AG04449 (cell line): ENCODE measurements at places on chromosomes 13 and 19.

DNA sequence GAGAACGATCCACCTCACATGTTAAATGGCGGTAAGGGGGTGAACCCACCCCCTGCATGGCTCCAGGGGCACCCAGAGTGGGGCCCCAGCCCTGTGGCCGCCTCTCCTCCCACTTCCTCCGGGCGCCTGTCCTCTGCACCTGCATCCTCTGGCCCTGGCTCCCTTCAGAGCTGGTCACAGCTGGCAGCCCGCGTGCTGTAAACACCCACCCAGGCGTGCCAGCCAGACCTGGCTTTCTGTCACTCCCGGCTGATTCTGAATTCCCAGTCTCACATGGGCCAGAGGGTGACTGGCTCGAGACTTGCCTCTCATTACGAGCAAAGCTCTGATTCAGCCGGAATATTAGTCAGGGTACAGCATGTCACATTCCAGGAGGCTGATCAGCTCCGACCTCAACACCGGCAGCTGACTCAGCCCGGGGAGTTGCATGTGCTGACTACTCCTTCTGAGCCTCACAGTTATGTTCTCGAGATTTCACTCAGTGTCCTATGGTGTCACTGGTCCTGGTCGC, 75.1 kb downstream of the GNG7 start:
- peak; percentile 88 for DNase-seq

DNA sequence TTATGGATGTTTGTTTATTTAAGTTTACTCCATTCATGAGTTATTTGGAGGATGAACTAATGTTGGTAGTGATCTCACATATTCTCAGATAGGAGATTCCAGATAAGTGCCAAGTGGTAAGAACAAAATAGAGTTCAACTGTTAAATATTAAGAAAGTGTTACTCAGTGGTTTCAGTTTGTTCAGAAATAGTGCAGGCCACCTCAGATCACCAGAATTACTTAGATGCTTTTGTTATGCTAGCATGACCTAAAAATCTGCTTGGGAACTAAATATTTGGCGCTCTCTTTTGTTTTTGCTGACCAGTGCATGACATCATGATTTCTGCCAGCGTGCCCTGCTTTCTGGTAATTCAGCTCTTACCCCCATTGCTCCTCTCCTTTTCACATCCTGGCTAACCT, 15.6 kb downstream of the CLDN10 start:
- no peak for DNase-seq

DNA sequence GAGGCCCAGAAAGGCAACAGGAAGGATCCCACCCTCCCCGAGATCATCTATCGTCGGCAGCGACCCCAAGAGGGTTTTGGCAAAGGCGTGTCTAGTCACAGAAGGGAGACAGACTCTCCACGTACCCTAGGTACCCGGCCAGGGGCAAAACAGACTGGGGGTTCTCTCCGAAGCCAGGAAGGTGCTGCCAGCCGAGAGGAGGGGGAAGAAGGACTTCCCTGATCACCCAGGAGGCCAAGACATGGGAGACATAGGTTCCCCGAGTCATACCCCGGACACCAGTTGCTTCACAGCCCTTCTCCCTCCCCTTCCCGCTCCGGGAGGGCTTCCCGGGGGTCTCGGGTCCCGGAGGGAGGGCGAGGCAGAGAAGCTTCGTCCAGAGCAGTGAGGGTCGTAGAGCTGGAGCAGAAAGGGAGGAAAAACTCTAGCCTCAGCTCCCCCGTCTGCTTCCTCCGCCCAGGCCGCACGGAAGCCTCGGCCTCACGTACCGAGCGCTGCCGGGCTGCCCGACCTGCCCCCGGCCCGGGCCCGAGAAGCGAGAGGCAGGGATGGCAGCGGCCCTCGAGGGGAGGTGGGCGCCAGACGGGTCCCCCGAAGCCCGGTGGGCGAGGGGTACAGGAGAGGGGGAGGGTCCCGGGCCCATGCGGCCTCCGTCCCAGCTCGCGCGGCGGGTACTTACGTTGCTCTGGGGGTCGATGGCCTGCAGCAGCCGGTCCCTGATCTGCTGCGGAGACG, 644 bp downstream of the MED26 start:
- no peak for DNase-seq

- DNase-seq: no peak
These were observed 76.0 kb downstream of the ZDHHC20 start for GRCh38 chr13:21383090-21383489.

GRCh38 chr19:13053238-13053637, 49.4 kb downstream of the LYL1 start:
- DNase-seq: no peak

GRCh38 chr13:91909617-91910016, 511.2 kb downstream of the GPC5 start:
- DNase-seq: no peak

DNA sequence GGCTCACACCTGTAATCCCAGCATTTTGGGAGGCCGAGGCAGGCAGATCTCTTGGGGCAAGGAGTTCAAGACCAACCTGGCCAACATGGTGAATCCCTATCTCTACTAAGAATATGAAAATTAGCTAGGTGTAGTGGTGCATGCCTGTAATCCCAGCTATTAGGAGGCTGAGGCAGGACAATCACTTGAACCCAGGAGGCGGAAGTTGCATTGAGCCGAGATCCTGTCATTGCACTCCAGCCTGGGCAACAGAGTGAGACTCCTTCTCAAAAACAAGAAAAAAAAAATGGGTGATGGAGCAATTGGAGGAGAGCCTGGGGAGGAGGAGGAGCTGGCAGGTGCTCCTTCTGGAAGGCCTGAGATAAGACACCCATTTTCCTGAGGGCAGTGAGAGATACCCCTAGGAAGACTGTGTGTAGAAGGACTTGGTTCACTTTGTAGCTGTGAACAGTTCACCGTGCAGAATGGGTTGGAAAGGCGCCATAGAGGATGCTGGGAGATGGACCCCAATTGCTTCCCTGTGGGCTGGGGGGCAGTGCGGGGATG, 8.7 kb upstream of the CARM1 start:
- no peak for DNase-seq

- no peak for DNase-seq
These were observed 191.8 kb downstream of the PCCA start for GRCh38 chr13:100280681-100281080.

GRCh38 chr19:6739883-6740588, 556 bp downstream of the TRIP10 start:
- no peak for DNase-seq

- no peak for DNase-seq
These were observed 11.9 kb downstream of the CAPS start for GRCh38 chr19:5925830-5926427.

GRCh38 chr13:40670307-40670706, 3.9 kb upstream of the FOXO1 start:
- no peak for DNase-seq

GRCh38 chr13:59954601-59955000, 209.1 kb downstream of the DIAPH3 start:
- DNase-seq: no peak

DNA sequence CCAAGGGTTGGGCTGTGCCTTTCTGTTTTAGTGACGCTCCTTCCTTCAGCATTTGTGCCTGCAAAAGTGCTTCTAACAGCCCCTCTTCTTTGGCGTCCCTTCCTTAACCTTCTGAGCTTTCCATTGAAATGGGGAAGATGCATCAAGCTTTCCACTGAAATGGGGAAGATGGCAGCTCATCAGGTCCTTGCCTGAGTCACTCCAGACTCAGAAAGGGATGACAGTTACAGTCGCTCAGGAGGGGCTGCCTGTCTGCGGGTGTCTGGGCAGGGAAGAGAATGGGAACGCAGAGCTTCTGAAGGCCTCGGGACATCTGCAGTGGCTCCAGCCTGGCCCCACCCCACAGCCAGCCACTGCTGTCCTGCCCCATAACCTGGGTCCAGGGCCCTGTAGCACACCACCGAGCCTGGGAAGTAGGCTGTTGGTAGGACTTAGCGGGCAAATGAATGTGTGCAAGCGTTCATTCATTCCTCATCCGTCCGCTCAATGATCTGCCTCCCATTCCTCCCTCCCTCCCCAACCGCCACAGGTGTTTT, 9.8 kb downstream of the AP1M1 start:
- no peak for DNase-seq

DNA sequence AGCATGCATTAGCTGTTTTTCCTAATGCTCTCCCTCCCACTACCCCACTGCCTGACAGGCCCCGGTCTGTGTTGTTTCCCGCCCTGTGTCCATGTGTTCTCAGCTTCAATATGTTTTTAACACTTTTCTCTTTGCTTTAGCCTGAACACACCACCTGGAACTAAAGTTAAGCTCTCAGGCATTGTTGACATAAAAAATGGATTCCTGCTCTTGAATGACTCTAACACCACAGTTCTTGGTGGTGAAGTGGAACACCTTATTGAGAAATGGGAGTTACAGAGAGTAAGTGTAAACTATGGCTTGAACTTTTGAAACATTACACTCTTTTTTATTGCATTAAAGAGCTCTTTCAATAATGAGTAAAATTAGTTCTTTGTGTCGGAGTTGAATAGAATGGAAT, 70.1 kb downstream of the TDRD3 start:
- DNase-seq: no peak

DNA sequence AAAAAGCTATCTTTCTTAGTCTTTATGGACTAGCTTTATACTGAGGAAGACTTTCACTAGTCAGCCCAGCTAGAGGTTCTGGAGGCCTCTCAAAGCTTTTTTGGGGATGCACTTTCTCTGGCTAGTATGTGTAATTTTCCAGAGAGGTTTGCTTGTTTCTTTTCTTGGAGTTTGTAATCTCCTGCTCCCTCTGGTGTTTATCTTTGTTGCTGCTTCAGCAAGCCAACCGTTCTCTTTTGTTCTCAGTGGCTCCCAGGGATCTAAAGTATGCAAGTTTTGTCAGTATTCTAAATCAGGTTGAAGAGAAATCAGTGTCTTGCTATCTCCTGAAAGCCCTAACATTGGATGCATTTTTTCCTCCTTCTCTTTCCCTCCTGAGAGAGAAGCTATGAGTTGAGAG, 121.1 kb upstream of the MYO16 start:
- DNase-seq: no peak

- no peak for DNase-seq
These were observed 380.8 kb downstream of the LMO7 start for GRCh38 chr13:76016799-76017400.

DNA sequence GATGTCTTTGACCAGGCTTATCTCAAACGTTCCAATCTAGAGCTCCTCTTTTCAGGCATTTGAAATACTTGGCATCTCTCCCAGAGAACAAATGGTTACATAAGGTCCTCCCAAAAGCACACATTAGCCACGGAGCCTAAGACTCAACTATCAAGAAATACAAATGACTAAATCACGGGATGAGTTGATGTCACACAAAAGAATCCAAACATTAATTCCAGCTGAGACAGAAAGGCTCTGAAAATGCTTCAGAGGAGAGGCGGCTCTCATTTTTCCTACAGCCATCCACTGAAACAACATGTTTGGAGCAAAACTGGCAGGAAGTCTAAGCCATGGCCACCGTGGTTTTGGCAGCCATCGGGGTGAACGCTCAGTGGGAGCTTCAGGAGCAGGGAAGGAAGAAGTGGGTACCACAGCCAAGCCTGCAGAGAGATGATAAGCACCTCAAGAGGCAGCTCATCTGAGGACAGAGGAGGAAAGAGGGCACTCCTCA, 122.5 kb downstream of the STK24 start:
- DNase-seq: peak; percentile 76

DNA sequence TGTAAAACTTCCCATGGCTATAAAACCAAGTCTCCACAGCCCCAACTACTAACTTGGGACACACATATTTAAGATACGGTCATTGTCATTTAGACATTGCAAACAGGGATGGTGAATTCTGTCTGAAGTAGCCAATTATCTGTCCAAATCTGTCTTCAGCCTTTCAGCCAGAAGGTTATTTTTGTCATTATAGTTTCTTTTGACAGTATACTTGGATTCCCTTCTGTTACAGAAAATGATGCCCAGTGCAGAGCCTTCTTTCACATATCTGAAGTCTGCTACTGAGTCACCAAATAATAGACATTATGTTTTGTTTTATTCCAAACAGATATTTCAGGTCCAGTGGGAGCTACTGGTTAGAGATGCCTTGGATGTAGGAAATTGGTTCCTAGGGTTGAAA, 452.4 kb upstream of the HTR2A start:
- no peak for DNase-seq

- no peak for DNase-seq
These were observed 1.8 kb downstream of the FGF14 start for GRCh38 chr13:102399791-102400674.

DNA sequence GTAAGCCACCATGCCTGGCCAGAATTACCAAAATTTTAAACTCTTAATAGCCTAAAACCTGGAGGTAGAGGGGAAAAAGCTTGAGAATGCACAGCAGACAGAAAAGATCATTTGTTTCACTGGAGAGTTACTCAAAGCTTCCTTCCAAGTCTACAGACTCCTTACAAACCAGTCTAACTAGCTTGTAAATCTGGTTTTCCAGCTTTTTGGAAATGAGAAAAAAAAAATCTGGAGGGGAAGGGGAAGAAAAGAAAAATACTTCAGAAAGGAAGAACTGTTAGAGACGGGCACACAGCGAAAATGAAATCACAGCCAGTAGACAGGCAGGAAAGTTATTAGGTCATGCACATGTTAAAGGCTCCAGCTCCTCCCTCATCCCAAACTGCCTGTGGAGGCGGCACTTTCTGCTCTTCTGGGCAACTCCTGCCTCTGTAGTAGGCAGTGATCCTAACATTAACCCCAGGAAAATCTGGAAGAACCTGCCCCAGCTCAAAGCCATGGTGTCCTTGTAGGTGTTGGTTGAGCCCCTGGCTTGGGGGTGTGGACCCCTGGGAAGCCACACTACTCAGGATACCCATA, 17.3 kb downstream of the PARP4 start:
- no peak for DNase-seq

- DNase-seq: no peak
These were observed 27.9 kb downstream of the RCBTB2 start for GRCh38 chr13:48505012-48505411.

DNA sequence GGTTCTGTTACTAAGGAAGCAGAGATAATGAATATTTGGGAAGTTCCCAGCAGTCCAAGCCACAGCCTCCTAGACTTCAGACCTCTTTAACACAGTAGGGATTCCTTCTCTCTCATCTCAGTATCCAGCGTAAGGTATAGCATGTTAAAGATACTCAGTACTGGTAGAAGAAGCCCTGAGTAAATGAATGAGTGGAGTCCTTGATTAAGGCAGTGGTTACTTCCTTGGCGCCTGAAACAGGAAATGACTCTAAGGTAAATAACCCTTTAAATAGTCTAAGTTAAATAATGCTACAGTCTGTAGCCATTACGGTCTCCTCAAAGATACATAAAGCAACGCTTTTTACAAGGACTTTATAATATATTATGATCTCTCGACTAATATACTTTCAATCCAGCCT, 650.8 kb upstream of the MIR17HG start:
- no peak for DNase-seq

DNA sequence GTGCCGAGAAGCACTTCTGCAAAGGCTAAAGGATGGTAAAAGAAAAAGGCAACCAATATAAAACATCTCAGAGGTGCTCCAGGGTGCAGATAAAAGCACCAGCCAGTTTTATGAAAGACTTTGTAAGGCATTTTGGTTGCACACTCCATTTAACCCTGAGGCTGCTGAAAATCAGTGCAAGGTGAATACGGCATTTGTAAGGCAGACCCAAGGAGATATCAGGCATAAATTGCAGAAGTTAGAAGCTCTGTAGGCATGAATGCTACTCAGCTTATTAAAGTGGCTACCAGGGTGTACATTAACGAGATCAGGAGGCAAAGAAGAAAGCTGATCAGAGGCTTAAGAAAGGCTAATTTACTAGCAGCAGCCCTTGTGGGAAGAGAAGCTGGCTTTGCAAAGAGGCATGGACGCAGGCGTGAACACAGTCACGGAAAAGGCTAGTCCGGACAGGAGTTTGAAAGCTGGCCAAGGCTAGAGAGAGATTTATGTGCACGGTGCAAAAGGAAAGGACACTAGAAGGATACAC, 99.6 kb downstream of the ZNF429 start:
- no peak for DNase-seq

- no peak for DNase-seq
These were observed 1309.4 kb upstream of the SLC10A2 start for GRCh38 chr13:104375614-104376013.
